Dermis microvascular lymphatic vessel endothelial cell (primary cell): ENCODE measurements at places on chromosomes 2 and 18.

- peak; percentile 71 for DNase-seq
These were observed 1.3 kb downstream of the DUSP28 start for GRCh38 chr2:240561325-240561971.

- no peak for DNase-seq
These were observed 346.3 kb downstream of the DSC3 start for GRCh38 chr18:30696201-30696600.

- no peak for DNase-seq
These were observed 12.2 kb upstream of the YPEL5 start for GRCh38 chr2:30134582-30134981.

DNA sequence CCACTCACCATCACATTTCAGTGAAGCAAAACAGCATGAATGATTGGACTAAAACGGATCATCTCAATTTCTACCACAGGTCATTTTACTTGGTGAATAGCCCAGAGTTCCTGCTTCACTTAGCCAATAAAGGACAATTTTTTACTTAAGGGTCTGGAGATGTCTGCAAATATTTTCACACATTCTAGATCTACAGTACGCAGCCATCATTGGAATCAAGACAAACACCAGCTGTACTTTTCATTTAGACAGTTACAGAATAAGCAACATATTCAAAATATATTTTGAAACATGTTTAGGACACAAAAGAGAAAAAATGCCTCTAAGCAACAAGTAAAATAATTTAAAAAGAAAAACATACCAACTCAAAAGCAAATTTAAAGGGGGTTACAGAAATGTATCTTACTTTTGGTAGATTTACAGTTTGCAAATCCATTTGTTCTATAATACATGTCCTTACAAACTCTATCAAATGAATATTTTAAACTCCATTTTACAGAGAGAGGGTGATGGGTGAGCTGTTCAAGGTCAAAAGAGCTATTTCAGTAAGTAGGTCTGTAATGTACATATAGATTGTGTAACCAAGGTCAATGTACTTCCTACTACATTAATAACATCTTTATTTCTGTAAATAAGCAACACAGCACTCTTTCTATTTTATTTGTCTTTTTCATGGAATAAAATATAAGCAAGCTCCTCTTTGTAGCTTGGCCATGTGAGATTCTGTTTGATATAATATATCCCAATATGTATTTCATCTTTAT is 13.4 kb downstream of the PPP1R1C start:
- no peak for DNase-seq

- no peak for DNase-seq
These were observed 734.0 kb upstream of the LINC00305 start for GRCh38 chr18:64882896-64883295.

- DNase-seq: no peak
These were observed 10.7 kb downstream of the DBI start for GRCh38 chr2:119377294-119377992.

DNA sequence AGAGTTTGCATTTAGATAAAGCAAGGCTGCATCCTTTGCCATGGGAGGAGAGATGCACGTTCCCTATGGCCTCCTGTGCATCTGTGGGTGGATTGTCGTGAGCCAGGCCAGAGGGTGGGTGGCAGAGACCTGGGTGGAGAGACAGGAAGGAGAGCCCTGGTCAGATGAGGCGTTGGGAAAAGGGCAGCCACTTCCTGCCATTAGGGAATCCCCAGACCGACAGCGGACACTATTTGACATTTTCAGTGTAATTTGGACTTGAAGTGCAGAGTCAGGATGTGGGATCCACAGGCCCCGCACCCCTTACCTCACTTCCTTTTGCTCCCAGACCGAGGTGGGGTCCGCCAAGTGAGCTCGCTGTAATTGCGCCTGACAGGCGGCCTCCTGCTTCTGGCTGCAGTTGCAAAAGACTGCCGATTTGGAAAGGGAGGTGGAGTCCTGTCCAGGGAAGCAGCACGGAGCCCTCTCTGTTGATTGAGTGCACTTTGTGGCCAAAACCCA is 150.0 kb downstream of the DYSF start:
- no peak for DNase-seq

GRCh38 chr2:159846564-159846963 is 48.6 kb upstream of the CD302 start:
- no peak for DNase-seq

- no peak for DNase-seq
These were observed 8.5 kb upstream of the LBH start for GRCh38 chr2:30222636-30223360.

DNA sequence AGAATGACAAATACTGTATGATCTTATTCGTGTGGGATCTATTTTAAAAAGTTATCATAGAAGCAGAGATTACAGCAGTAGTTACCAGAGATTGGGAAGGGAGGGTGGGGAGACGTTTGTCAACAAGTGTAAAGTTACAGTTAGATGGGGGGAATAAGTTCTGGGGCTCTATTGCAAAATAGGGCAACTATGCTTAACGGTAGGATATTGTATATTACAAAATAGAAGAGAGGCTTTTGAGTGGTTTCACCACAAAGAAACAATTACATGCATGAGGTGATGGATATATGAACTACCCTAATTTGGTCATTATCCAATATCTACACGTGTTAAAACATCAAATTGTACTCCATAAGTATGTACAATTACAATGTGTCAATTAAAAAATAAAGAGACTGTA is 123.4 kb upstream of the NOSTRIN start:
- DNase-seq: no peak

- DNase-seq: no peak
These were observed 202.5 kb downstream of the SLC39A10 start for GRCh38 chr2:195859513-195859912.

DNA sequence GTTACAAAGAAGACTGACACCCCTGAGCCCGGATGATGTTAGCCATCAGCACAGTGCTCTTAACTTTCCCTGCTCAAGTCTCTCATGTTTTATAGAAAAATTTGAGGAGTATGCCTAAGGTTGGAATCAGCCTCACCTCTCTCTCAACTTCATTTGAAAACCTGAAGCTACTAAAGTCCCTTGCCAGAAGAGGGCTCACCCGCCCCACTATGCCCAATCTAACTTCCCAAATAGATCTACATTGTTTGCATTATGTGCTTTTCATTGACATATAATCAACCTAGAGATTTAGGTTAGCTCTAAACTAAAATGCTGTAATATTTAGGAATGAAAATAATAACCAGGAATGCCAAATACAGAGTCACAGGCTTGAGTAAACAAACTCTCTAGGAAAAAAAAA is 305.4 kb downstream of the NCKAP5 start:
- DNase-seq: peak; percentile 9

GRCh38 chr2:143856978-143857377 is 662.9 kb downstream of the ZEB2 start:
- no peak for DNase-seq

DNA sequence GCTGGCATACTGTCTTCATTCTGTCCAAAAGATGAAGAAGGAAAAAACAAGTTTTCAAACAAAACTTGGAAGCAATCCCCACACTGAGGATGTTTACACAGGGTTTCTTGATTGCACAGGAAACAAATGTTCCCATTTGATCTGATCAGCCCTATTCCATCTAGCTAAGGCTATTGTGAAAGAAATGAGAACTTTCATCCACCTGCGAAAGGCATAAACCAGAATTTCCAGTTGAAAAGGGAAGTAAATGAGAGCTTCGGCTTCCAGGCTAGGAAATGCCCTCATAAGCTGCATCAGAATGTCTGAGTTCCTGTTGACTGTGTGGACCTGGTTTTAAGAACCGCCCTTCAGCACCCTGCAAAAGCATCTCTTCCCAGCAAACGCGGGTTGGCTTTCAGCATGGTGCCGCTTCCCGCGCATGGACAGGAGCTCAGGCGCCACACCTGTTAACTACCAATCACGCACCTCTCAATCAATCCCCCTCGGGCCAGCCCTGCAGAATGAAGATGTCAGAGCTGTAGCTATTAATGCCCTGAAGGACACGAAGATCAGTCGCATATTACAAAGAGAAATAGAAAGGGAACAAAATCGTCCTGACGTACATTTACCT is 850.4 kb downstream of the GALR1 start:
- no peak for DNase-seq

- DNase-seq: no peak
These were observed 107.5 kb downstream of the MBP start for GRCh38 chr18:77025123-77025522.

DNA sequence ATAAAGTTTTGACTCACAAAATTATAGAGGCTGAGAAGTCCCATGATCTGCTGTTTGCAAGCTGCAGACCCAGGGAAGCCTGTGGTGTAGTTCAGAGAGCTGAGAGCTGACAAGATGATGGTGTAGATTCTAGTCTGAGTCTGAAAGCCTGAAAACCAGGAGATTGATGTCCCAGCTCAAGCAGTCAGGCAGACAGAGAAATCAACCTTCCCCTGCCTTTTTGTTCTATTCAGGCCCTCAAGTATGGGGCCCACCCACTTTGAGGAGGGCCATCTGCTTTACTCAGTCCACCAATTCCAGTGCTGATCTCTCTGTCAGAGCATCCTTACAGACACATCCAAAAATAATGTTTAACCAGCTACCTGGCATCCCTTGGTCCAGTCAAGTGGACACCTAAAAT is 479.6 kb downstream of the STK39 start:
- DNase-seq: no peak

DNA sequence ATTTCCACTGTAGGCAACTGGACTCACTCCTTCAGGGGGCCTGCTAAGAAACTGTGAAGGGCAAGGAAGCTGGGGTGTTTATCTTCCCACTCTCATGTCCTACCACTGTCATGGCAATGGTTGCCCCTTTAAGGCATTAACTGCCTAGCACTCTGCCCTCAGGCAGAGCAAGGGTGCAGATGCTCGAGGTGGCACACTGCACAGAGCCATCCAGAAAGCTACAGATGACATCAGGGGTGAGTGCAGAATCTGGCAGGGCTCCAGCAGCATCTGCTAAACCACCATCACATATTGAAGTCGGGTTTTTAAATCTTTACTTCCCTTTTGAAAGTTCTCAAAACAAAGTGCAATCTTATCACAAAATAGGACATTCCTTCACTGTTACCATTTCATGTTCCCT is 75.4 kb downstream of the RAPGEF4 start:
- no peak for DNase-seq

DNA sequence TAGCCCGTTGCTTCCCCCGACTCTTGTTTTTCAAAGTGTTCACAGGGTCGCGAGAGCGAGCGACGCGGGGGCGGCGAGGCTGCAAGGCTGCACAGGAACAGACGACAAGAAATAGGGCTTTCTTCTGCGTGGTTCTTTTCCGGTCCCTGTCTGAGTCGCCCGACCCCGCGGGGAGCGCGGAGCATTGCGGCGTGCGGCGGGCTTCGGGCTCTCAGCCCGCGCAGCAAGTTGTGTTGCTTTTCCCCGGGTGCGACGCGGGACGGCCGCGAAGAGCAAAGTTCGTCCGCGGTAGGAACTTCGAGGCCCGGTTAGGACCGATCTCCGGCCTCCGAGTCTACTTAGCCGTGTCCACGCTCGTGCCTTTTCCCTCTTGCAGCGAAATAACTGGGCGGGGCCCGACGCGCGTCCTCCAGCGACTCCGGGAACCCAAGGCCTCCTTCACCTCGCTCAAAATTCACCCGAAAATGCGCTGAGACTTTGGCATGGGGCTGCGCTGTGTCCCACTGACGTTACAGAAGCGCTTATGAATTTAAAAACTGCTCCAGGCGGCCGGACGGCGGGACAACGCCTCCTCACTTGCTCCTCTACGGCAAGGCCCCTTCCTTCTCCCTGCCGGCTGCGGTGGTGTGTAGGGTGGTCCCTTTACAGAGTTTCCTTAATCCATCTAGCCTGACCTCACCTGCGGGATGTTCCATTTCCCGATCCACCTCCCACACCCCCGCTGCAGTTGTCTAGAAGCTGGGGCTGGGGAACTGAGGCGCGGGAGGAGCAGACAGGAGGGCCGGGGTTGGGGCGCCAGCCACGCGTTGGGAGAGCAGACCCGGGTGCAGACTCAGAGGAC is 1.5 kb upstream of the BCL2L11 start:
- no peak for DNase-seq

- no peak for DNase-seq
These were observed 50.8 kb upstream of the MYCN start for GRCh38 chr2:15889442-15890123.

DNA sequence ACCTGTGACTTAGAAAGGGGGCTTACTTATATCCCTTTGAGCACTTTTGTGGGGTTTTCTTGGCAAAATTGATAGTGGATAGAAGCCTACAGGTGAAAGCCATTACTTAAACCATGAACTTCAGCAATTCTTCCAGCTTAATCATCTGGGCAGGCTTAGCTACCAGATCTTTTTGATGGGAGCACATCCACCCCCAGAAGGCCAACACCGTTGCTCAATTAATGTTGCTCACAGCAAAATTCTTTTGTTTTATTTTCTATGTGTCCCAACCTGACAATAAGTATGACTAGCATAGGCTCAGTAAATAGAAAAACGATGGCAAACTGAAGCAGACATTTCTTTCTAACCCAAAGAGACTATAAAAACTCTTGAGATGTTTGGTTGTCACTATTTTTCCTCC is 269.4 kb upstream of the TCF4 start:
- no peak for DNase-seq

GRCh38 chr2:4539121-4539520 is 835.7 kb downstream of the DCDC2C start:
- no peak for DNase-seq

- DNase-seq: no peak
These were observed 3.7 kb downstream of the MTX2 start for GRCh38 chr2:176272870-176273459.

DNA sequence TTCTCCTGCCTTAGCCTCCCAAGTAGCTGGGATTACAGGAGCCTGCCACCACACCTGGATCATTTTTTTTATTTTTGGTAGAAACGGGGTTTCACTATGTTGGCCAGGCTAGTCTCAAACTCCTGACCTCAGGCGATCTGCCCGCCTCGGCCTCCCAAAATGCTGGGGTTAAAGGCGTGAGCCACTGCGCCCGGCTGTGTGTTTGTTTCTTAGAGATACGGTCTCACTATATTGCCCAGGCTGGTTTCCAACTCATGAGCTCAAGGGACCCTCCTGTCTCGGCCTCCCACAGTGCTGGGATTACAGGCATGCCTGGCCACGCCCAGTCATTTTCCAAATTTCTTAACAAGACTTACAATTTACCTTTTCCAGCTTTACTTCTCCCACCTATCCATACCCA is 940 bp upstream of the MRPL19 start:
- DNase-seq: no peak

DNA sequence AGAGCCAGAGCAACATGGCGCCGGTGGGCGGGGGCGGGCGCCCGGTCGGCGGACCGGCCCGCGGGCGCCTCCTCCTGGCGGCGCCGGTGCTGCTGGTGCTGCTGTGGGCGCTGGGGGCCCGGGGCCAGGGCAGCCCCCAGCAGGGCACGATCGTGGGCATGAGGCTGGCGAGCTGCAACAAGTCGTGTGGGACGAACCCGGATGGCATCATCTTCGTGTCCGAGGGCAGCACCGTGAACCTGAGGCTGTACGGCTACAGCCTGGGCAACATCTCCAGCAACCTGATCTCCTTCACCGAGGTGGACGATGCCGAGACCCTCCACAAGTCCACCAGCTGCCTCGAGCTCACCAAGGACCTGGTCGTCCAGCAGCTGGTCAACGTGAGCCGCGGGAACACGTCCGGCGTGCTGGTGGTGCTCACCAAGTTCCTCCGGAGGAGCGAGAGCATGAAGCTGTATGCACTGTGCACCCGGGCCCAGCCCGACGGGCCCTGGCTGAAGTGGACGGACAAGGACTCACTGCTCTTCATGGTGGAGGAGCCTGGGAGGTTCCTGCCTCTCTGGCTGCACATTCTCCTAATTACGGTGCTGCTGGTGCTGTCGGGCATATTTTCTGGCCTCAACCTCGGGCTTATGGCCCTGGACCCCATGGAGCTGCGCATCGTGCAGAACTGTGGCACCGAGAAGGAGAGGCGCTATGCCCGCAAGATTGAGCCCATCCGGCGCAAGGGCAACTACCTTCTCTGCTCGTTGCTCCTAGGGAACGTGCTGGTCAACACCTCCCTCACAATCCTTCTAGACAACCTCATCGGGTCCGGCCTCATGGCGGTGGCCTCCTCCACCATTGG is 507 bp downstream of the CNNM4 start:
- no peak for DNase-seq
